ENCODE measurements at places on chromosomes 6 and 20. TPM values are rescaled to one million over a fixed set of nuclear protein-coding genes. Genes with fewer than 3 reads are reported as not detected.
A peak's percentile ranks its signal among the peaks of the same experiment; 100 is the strongest.

Gene RMND1
- total RNA-seq, result 15.3 TPM

DNA sequence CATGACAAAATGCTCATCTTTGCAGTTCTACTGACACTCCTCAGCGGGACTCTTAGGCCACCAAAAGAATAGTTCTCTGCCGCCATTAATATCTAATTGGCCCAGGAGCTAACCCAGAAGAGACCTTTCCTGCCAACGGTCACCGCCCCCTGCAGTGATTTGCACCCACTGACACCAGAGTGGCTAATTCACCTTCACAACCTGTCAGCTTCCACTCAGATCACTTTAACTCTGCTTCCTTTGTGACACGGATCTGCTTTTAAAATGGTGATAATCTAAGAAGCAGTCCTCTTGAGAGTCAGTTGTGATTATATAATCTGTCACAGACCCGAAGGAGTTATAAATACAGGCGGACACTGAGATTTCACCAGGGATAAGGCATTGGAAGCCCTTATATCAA, 172.8 kb downstream of the FRK start:
- DNase-seq, result no peak

GRCh38 chr6:45619211-45619760, 241.6 kb upstream of the SUPT3H start:
- no peak for DNase-seq

DNA sequence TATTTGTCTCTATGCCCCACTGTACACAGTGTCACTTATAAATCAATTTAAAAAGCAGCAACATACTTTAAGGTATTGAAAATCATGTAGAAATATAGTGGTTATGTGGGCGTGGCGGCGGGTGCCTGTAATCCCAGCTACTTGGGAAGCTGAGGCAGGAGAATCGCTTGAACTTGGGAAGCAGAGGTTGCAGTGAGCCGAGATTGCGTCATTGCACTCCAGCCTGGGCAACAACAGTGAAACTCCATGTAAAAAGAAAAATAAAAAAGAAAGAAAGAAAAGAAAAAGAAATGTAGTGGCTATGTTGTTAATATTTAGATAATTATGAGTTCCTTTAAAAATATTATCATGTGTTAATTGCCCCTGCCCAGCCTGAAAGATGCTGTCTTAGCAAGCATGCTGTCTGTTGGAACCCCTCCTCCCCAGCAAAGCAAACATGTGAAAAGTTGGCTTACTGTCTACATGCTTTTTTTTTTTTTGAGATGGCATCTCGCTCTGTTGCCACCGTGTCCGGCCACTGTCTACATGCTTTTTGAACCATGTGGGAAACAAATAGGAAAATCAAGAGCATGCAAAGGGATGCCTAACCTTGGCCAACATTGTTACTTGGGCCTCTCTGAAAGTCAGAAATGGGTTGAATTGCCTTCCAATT, 151.4 kb upstream of the TSHZ2 start:
- no peak for DNase-seq

- DNase-seq, result peak; percentile 56
Observed at GRCh38 chr6:32973144-32974015, 5.0 kb downstream of the BRD2 start.

DNA sequence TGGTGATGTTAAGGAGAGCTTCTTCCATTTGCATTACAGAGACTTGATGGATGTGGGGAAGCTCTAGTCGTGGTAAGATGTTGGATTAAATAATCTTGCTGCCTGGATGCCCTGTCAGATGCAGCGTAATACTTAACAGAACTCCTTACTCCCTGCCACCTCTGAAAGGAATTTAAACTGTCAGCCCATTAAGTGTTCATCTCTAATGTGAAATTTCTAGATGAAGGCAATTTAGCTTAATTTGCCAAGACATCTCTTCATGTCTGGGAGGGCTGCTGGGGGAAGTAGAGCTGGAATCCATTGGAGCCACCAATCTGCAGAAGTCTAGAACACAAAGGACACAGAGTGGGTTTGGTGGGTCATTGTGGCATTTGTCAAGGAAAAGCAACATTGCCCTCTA, 64.4 kb downstream of the SOBP start:
- DNase-seq, result no peak
